ENCODE measurements at places on chromosomes 12 and 14.

- peak; percentile 81 for DNase-seq
These were observed 966 bp downstream of the SINHCAF start for GRCh38 chr12:31324845-31325523.

DNA sequence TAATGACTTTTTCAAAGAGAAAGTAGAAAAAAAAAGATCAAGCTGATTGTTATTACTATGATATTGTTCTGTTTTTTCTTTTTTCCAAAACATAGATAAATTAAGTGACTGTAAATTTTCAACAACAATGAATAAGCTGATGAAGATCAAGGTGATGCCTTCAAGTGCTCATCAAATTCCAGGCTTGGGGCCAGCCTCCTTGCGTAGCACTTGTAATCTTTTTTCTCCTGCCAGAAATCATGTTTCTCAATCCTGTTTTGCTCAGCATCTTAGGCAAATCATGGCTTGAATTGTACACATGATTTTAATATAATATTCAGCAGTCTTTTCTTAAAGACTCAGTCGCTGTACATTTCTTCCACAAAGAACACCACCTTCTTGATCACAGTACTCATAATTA, 333.2 kb downstream of the NPAS3 start:
- no peak for DNase-seq

- no peak for DNase-seq
These were observed 99.7 kb downstream of the WSCD2 start for GRCh38 chr12:108228746-108229145.

DNA sequence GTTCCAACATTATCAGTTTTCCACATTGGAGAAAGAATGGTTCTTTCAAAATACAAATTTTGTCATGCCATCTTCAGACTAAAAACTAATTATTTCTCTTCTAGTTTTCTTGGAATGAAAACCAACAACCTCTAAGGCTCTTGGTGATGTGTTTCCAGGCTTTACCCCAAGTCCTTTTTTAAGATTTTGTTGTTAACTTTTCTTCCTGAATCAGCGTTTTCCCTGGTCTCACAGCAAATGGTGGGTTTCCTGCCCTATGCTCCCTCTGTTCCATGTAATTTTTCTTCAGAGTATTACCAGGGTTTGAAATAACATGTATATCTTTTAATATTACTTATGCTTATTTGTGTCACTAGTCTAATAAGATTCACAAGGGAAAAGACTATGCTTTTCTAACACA, 1311.9 kb downstream of the LRFN5 start:
- no peak for DNase-seq

GRCh38 chr12:75872762-75873161, 158.8 kb downstream of the PHLDA1 start:
- DNase-seq: no peak

GRCh38 chr12:105445649-105446048, 115.2 kb downstream of the C12orf75 start:
- DNase-seq: no peak

- no peak for DNase-seq
These were observed 474 bp downstream of the KCNK10 start for GRCh38 chr14:88322504-88323085.

DNA sequence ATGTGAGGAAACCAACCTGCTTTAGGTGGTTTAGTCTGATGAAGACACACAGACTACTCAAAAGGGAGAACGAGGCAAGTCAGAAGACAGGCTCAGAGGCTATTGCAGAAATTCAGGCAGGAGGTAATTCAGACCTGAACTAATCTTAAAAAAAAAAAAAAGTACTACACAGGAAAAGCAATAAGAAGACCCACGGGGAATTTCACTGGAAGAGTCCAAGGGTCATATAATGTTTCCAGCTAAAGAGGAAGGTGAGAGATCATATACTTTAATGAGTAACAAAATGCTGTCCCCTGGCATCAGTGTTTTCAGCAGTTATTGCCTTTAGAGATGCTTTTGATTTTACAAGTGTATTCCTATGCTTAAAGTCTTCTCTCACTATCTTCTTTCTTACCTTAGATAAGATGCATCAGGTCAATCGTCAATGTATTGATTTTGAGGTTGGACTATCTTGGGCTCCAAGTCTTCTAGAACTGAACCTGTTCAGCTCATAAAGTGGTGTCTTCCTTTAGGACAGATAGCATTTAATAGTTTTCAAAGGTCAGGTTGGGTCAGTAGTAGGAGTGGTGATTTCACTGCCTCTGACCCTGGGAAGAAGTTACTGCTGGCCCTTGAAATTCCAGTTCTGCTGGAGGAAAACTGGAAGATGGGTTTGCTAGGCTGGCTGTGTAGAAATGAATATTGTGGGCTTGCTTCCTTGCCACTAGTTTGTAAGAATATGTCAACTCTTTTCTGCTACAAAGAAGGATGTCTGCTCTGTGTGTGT, 60.0 kb downstream of the FAR2 start:
- DNase-seq: no peak

DNA sequence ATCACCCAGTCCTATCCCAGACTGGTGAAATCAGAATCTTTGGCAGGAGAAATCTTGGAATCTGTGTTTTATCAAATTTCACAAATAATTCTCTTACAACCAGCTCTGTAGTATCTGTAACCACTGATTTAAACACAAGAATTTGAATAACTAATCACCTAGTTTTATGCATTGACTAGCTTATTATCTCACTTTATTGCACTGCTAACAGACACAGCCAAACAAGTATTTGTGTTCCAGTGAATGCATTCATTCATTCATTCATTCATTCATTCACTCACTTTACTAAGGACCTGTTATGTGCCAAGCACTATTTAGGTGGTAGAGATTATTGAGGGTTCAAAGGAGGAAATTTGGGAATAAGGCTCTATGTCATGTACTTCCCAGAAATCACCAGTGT, 16.2 kb downstream of the LRRC74A start:
- no peak for DNase-seq

DNA sequence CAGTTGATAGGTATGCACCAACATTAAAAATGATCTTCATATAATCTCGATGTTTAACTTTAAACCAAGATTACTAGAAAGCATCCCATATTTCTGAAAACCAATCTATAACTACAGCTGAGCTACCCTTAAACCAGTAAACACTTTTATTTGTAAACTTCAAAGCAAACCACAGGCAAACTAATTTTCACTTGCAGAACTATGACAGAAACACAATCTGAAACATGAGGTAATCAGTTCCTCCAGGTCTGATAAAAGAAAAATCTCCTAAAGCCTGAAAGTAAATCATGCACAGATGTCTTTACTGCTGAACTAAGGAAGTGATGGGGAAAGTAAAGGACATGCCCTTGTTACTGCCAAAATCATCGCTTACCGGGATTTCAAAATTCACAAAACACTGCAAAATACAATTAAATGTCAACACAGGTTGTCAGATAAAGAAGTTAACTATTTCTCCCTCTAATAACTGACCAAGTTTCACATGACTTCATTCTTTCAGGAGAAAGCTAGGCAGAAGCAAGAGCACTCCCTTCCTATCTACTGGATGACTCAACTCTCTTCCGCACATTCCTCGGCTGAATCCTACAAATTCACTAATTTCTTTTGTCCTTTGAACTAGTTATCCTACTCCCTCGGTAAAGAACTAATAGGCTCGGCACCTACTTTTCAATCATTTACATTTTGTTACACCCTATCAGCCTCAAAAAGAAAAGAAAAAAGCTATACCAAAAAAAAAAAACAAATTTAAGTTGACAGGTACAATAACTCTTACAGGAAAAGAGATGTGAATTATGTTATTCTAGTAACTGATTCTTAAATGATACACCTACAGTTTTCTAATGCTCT, 1.4 kb downstream of the EEA1 start:
- DNase-seq: no peak

DNA sequence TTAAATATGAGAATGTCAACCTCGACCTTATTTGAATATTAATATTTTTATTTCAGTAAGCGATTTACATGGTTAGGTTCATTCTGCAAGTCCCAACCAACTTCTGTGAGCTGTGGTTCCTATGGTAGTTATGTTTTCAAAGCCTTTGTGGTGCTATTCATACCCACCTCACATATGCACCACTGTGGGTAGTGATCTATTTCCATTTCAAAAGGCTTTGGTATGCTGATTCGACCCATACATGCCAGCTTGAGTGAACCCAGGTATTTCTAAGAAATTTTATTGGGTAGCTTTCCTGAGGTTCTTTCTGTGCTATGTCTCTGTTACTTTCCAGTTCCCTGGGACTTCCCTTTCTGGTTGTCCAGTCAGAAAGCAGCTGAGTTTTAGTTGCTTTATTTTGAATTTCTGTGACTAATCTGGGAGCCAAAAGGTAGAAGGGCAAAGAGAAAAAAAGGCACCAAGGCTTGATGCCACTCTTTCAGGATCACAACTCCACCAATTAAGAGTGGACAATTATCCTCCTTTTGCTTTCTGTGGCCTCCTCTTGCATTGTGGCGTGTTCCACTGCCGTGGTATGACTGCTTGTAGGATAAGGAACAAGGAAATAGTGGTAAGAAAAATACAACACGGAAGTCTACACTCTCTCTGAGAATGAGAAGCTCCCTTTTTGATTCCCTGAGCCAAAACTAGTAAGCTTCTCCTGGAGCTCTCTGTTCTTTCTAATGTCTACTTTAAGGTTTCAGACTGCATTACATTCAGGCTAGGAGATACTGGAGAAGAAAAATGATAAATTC, 729.1 kb downstream of the NOVA1 start:
- DNase-seq: no peak

DNA sequence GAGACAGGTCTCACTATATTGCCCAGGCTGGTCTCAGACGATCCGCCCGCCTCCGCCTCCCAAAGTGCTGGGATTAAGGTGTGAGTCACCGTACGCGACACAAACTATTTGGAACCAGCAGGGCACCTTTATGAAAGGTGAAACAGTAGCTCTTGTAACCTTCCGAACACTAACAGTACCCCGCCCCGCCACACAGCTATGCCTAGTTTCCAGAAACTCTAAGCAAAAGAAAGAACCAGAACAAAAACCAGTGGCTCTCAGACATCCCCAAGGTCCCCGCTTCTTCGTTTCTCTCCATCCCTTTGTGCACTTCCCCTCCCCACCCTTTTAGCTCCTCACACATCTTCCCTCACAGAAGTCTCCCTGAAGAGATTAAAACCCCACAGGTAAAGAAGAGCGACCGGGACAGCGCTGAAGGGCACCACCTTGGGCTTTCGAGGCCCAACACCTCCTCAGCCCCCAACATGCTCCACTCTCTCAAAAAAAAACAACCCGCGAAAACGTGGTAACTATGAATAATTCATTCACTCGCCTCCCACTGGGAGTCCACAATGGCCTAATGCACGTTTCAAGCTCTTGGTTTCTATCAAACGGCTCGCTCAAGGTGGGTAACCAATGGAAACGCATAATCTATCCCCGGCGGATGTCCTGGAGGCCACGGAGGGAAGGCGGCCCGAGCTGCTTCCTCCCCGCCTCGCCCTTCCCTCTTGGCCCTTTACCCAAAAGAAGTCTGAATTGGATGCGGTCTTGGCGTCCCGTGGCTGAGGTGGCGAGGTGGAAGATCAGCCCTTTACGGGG, 877 bp downstream of the BAG5 start:
- DNase-seq: peak; percentile 76

GRCh38 chr12:27274706-27275105, 30.6 kb downstream of the STK38L start:
- DNase-seq: no peak

DNA sequence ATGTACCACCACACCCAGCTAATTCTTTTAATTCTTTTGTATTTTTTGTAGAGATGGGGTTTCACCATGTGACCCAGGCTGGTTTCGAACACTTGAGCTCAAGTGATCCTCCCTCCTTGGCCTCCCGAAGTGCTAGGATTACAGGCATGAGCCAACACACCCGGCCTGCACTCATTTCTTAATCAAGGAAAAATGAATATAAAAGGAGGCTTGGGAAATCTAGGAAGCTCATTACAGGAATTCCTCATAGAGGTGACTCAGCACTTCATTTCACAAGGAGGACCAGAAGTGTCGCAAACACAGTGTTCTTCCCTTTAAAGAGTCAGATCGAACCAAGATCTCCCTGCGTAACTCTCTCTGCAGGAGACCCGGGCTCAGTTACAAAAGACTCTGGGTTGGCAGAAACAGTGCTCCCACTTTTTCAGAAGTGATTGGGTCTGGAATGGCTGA, 30.3 kb downstream of the NFKBIA start:
- no peak for DNase-seq

DNA sequence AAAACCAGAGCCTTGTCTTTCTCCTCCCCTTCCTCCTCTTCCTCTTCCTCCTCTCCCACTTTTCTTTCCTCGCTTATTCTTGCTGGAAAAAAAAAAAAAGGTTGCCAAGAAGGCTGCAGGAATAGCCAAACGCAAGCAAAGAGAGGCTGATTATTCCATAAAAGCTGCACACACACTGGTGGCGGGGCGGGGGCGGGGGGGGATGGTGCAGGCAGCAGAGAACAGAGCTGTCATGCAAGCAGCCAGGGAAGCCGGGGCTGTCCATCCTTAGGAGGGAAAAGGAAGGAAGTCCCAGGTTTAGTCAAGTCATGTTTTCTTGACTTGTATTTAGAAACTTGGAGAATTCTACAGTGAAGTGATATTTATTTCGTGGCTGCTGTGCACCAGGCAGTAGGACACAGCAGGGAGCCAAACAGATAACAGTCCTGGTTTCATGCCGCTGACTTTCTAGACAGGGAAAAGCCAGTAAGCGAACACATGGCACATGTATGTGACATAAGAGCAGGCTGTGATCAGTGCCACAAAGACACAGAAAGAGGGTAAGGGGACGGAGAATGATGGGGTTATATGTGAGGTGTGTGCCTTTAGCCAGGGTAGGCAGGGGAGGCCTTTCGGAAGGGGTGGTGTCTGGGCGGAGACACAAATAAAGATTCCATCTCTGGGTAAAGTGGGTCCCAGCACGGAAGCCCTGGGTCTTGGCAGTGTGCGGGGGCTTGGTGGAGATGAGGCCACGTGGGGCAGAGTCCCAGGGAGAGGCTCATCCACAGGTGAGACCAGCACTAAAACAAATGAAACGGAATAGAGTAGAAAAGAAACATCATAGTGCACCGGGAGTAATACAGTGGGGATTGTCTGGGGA, 56.6 kb upstream of the SCN8A start:
- DNase-seq: no peak

- DNase-seq: no peak
These were observed 78.2 kb upstream of the STAC3 start for GRCh38 chr12:57329219-57329618.

DNA sequence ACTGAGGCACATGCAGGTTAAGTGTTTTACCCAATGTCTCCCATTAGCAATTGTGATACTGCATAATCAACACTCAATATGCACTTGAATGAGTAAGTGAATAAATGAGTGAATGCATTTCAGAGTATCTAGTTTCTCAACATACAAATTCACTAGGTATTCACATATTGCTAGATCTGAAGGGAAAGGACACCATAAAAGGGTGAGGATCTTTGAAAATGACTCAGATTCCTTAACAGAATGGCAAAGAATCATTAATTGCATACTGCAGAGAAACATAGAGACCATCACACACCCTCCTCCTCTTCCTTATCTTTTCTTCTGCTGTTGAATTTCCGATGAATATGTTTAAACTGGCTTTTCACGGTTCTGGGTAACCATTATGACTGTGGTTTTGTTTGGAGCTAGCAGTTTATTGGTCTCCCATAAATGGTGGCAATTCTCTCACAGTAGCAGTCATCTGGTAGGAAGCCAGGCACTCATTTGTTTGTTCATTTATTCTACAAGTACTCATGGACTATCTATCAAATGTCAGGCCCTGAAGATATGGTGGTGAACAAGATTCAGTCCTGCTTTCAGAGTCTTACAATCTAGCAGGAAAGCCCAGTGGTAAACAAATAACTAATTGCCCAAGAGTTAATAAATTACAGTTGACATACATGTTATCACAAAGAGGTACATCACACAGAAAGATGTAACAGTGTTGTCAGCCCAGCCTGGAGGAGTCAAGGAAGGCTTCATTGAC, 70.2 kb downstream of the LLPH start:
- no peak for DNase-seq

GRCh38 chr12:28799348-28799747, 349.7 kb upstream of the FAR2 start:
- no peak for DNase-seq
